ENCODE measurements at places on chromosomes 2 and 18.
A peak's percentile ranks its signal among the peaks of the same experiment; 100 is the strongest.

DNA sequence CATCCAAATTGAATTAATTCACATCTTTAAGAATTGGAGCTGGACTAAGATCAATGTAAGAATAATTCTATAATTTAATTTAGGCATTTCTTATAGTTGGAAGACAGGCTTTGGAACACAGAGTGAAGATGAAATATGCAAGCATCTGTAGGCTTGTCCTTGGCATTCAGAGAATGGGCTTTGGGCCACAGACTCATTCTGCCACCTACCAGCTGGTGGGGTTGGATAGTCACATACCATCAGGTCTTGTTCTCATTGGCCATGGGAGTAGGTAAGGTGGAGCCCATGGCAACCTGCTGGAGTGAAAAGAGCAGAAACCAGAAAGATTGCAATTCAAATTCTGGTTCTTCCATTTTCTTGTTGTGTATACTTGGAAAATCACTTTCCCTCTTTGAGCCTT lies 300.3 kb downstream of the CYRIA start:
- DNase-seq: no peak

- DNase-seq: no peak
These were observed 24.4 kb upstream of the TMEM182 start for GRCh38 chr2:102737431-102737830.

DNA sequence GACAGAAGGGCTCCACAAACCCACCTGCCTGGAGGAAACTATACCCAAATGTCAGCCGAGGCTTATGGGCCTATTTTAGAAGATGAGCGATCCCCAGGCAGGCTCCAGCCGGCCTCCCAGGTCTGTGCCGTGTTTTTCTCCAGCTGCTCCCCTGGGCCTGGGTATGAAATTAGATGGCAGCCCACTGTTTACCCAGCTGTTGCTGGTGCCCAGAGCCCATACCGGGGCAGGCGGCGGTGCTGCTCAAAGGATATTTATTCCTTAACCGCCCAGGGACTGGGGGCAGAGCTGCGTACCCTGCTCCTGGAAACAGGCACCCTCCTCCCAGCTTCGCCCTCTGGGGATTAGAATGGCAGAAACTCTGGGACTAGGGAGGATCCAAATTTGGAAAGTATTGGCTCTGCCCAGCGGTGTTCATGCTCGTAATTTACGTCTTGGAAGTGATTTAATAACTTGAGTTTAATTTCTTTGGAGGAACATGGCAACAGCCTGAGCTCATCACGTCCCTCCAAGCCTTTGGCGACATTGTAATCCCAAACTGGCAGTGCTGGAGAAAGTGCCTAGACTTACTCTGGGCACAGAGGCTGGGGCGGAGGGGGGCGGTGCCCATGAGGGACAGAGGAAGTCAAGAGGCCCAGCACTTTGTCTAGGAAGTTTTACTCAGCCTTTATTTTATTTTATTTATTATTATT lies 199.2 kb downstream of the KLHL29 start:
- DNase-seq: no peak

DNA sequence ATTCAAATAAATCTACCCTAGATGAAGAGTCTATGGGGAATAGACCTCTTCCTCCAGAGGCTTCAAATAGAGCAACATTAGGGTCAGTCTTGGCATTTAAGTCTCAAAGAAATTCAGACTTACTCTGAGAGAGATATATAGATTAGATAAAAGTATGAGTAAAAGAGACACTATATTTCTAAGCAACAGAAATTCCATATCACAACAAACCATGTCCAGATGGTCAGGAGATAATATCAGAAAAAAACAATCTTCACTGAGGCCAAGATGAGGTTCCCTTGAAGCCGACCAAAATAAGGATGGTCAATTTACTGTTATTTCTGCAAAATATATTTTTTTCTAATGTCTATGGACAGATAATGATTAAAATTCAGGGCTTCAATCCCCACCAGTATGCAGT lies 89.1 kb upstream of the NOSTRIN start:
- DNase-seq: no peak

GRCh38 chr2:111708476-111709180 lies 175.4 kb downstream of the ANAPC1 start:
- DNase-seq: no peak

DNA sequence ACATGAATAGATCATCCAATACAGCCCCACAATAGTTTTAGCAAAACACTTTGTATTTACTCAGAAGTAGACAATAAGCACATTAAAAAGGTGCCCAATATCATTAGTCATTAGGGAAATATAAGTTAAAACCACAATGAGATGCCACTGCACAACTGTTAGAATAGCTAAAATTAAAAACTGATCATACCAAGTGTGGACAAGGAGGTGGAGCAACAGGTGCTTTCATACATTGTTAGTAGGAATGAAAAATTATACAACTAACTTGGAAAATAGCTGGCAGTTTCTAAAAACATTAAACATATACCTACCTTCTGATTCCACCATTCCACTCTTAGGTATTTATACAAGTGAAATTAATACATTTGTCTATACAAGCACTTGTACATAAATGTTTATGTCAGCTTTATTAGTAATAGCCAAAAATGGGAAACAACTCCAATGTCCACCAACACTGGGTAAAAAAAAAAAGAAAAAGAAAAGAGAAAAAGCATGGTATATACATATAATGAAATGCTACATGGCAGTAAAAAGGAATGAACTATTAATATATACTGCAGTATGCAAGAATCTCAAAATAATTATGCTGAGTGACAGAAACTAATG lies 27.6 kb upstream of the UBE2E3 start:
- no peak for DNase-seq

DNA sequence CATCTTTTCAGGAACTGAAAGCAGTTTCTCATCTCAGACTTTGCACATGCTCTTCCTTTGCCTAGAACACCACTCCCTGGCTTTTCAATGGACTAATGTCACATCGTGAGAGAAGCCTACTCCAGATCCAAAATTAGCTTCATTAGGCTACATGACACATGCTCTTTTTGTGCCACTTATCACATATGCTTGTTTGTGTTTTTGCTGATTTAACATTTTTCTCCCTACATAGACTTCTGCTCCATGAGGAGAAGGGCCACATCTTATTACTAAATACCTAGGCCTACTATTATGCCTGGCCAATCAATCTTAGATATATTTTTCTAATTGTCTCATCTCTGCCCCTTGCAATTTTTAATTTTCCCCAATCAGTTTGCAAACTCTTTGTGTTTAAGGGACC lies 186.4 kb upstream of the LHCGR start:
- DNase-seq: no peak

DNA sequence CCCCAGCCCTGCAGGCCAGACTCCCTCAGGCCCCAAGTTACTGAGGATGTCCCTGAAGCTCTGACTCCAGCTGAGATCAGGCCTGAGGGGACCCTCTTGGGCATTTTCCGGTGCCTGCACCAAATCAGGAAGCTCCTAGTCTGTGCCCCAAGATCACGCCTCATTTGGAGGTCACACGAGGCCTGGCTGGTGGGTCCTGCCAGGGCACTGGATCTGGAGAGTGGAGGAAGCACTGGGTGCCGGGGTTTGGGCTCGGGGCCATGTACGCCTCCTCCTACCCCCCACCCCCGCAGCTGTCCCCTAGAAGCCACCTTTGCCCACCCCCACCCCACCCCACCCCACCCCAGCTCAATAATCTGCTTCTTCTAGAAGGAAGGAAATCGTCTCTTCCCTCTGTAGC lies 16.2 kb downstream of the SH2D6 start:
- DNase-seq: no peak

- DNase-seq: no peak
These were observed 10.1 kb downstream of the TWIST2 start for GRCh38 chr2:238857959-238858358.

- DNase-seq: no peak
These were observed 101.1 kb downstream of the MAPK4 start for GRCh38 chr18:50661013-50661412.

DNA sequence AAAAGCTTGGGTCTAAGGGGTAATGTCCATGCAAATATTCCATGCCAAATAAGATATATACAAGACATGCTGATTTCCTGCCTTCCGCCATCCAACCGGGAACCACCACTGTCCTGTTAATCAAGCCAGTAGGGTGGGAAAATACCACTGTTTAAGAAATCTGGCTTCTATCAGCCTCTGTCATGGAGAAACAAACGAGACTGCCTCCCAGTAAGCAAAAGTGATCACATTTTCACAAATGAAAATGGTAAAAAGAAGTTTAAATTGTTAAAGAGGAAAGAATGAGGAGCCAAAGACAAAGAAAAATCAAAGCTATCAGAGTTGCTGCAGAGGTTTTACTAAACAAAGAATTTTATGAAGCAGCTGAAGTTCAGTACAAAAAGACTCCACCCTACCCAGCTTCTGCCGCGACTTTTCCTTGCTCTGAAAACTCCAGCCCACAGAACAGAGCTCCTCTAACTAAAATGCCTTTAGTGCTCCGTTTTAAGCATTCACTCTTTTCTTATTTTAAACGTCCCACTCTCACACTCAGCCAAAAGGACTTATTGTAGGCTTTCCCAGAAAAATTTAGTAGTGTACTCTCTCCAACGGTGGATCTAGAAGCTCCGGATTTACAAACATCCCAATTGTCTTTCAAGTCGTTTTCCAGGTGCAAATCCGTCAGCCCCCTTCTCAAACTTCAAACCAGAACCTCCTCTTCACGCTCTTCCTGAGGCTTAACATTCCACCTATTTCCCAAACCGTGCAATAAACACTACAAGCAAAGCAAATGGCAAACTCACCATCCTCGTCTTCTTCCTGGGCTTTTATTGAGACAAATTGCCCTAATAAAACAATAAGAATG lies 613 bp downstream of the COL5A2 start:
- peak; percentile 39 for DNase-seq

- no peak for DNase-seq
These were observed 60.8 kb upstream of the PGAP1 start for GRCh38 chr2:196987298-196987648.

- DNase-seq: no peak
These were observed 1.4 kb downstream of the PPM1G start for GRCh38 chr2:27407798-27408491.

GRCh38 chr18:77062518-77063003 lies 70.0 kb downstream of the MBP start:
- no peak for DNase-seq

GRCh38 chr2:231461516-231461971 lies 2.7 kb downstream of the NCL start:
- no peak for DNase-seq

DNA sequence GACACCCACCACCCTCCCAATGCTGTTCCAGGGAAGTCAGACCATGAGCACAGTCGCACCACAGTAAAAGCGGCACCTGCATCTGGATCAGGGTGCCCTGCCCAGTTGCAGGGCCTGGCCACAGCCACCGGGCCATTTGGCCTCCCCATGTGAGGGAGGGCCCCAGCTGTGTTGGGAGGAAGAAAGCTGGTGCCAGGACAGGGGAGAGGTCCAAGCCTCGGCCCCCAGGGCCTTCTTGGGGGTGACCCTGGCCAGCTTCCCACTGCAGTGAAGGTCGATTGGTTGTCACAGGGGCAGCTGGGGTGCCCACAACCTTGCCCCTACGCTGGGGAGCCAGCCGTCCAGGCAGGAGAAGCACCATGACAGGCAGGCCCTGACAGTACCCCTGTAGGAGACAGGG lies 183.2 kb upstream of the RAB6C start:
- DNase-seq: no peak

DNA sequence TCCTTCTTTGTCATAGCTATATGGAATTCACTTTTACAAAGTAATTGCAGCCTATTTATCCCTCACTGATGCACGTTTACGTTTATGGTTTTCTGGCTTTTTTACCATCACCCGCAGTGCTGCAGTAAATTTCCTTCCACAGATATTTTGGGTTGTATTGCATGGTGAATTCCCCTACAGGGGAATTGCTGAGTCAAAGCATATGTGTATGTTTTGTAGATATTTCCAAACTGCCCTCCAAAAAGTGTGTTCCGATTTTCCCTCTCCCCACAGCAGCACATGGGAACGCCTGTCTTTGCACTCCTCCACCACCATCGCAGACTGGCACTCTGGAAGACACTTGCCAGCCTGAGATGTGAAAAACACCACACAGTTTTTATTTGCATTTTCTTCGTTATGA lies 80.6 kb upstream of the UXS1 start:
- DNase-seq: no peak

DNA sequence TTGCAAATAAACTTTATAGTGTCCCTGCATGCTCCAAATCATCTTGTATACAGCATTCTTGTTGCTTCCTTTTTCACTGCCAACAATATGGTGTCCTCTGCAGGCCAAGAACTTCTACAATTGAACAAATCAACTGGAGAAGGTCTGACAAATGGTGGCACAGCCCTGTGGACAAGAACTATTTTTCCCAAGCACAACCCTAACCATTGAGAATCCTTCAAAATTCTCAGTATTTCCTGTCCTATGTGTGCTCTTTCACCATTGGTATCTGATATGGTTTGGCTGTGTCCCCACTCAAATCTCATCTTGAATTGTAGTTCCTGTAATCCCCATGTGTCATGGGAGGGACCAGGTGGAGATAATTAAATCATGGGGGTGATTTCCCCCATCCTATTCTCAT lies 865.1 kb upstream of the ACVR2A start:
- no peak for DNase-seq

- no peak for DNase-seq
These were observed 31.1 kb downstream of the ONECUT2 start for GRCh38 chr18:57466307-57466706.

GRCh38 chr2:102421890-102422759 lies 835 bp upstream of the IL18RAP start:
- DNase-seq: no peak

GRCh38 chr2:30686669-30687068 lies 120.6 kb downstream of the CAPN13 start:
- no peak for DNase-seq

- no peak for DNase-seq
These were observed 150.9 kb downstream of the TWIST2 start for GRCh38 chr2:238998801-238999200.

DNA sequence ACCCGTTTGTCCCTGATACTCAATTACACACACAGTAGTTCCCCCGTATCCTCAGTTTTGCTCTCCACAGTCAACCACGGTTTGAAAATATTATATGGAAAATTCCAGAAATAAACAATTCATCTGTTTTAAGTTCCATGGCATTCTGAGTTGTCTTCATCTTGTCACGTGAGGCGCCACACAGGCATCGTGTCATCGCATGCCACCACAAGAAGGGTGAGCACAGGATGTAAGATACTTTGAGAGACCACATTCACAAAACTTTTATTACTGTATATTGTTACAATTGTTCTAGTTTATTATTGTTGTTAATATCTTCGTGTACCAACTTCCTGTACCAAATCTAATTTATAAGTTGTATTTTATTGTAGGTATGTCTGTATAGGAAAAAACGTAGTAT lies 17.7 kb downstream of the ADNP2 start:
- no peak for DNase-seq

GRCh38 chr2:38690499-38691420 lies 24.8 kb downstream of the GALM start:
- DNase-seq: peak; percentile 70

GRCh38 chr18:44779753-44780292 lies 99.1 kb downstream of the SETBP1 start:
- DNase-seq: no peak

- DNase-seq: no peak
These were observed 70.0 kb downstream of the CRACDL start for GRCh38 chr2:98866033-98866432.

- no peak for DNase-seq
These were observed 364.8 kb upstream of the MEIS1 start for GRCh38 chr2:66069937-66070720.
